ENCODE measurements at places on chromosomes 5 and 9.

DNA sequence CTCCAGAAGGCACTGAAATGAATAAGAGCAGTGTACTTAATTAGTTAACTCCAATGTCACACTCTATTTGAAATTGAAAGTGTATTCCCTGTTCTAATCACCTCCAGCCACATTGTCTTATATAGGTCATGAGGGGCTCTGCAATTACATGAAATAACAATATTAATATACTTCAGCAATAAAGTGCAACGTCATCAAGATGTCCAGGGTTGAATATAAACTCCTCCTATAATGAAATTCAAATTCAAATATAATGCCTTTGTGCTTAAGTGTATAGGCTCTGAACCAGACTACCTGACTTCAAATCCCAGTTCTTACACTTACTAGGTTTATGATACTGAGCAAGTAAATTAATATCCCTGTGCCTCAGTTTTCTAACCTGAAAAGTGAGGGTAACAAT lies 195.6 kb upstream of the SMC2 start:
- DNase-seq, result no peak

DNA sequence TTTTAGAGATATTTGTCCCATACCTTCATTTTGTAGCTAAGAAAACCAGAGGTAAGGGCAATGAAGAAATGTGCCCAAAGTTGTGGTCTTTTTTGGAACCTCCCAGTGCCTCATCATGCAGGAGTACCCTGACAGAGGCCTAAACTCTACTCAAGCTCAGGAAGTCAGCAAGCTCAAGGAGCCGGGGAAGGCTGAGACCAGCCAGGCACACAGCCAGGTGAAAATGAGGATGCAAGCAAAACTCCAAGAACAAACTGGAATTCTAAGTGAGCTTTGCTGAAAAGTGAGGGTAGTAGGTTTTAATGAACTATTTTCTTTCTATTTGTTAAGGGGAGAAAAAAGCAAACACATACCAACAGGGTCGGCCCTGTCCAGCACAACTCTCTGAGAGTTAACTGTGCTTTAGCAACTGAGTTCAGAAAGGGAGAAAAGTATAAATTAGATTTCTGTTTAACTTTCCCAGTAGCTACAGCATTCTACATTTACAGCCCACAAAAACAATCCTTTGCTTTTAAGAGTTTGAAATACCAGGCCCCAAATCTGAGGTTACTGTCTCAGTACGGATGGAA lies 146.4 kb downstream of the GNAQ start:
- DNase-seq, result no peak

- DNase-seq, result no peak
These were observed 28.9 kb upstream of the GSN start for GRCh38 chr9:121239071-121239470.

- DNase-seq, result no peak
These were observed 59.3 kb downstream of the RGS3 start for GRCh38 chr9:113522858-113523257.

DNA sequence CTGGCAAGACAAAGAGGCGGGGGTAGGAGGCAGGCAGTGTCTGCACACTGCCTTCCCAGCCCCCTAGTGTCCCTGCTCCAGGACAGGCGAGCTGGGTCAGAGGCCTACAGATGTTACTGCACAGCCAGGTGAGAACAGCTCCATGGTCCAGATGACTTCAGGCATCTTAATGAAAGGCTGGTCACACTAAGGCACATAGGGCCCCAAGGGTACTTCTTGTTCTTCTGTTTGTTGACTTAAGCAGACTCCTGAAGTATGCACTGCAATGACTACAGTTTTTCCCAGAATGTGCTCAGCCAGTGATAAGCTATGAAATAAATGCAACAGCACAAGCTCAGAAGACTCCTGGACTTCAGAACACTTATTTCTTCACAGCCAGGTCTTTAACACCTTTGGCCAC lies 27.4 kb downstream of the ATPSCKMT start:
- no peak for DNase-seq

GRCh38 chr5:79619854-79620253 lies 7.6 kb downstream of the TENT2 start:
- DNase-seq, result no peak

Data from activated naive CD4-positive, alpha-beta T cell treated with anti-CD3 and anti-CD28 coated beads for 36 hours (primary cell).